Calu3 (cell line): ENCODE measurements at places on chromosomes 5 and 9. TPM values are rescaled to one million over a fixed set of nuclear protein-coding genes. Genes with fewer than 3 reads are reported as not detected.
A peak's percentile ranks its signal among the peaks of the same experiment; 100 is the strongest.

- DNase-seq: no peak
Measured at GRCh38 chr5:15010936-15011335, 139.4 kb upstream of the ANKH start.

- DNase-seq: no peak
Measured at GRCh38 chr9:136722969-136723356, 10.6 kb downstream of the DIPK1B start.

GRCh38 chr5:157189223-157189622 lies 8.6 kb downstream of the ITK start:
- DNase-seq: no peak

GRCh38 chr9:98215271-98215670 lies 22.8 kb upstream of the CORO2A start:
- DNase-seq: no peak

GRCh38 chr5:170473642-170474041 lies 30.2 kb upstream of the KCNIP1 start:
- DNase-seq: no peak

- no peak for DNase-seq
Measured at GRCh38 chr9:21331676-21332402, 3.4 kb downstream of the KLHL9 start.

DNA sequence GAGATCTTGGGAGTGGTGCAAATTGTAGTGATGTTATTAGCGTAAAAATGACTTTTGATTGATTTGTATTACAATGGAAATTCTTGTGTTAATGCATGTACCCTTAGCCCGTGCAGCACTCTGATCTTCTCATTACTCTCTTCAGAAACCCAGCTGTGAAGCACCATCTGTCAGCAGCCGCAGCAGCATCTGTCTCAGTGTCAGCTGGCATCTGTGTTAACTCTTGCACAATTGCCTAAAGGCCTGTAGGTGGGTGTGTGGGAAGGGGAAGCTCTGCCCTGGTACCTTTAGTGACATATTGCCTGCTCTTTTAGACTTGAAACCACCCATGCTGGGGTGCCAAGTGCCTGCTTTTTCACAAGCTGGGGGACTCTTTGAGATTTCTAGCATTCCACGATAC lies 101.3 kb downstream of the FBXL7 start:
- no peak for DNase-seq

DNA sequence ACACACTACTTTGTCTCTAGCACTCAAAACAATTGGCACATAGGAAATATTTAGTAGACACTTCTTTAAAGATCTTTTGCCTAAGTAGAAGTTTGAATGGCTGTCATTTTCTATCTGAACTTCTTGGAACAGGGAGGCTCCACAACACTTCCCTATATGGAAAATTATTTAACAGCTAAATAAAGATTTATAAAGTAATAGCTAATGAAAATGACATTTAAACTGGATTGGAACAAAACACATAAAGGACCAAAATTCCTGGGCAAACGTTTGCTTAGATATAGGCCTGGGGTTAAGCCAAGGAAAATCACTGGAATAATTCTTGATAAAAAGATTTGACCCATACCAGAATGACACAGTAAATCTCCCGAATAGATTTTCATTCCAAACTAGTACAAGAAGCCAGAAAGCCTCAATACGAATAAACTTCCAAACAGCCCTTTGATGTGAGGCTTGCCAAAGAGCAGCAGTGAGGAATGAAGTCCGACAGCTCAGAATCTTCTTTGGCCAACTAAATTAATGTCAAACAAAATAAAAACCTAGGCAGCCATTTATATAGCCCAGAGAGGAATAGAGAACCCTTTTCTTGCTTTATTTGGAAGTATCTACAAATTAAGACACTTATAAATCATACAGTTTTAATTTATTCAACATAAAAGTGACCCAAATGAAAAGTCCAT lies 20.3 kb upstream of the RNF180 start:
- no peak for DNase-seq

GRCh38 chr9:135070964-135071735 lies 16.3 kb upstream of the OLFM1 start:
- no peak for DNase-seq

DNA sequence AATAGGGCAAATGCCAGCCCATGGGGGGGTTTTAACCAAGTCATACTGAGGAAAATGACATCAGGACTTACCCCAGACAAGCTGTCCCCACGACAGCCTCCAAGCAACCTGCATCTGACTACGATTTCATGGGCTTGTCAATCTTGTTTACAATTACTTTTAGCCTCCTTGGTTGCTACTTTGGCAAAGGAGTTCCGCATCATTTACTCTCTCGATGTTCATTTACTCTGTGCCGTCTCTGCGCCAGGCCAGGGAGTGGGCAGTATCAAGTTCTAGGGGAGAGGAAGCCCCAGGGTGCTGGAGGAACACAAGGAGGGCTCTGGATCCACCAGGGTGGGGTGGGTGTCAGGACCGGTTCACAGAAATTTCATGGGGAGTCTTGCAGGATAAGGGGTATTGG lies 23.9 kb downstream of the PTPN3 start:
- DNase-seq: no peak

DNA sequence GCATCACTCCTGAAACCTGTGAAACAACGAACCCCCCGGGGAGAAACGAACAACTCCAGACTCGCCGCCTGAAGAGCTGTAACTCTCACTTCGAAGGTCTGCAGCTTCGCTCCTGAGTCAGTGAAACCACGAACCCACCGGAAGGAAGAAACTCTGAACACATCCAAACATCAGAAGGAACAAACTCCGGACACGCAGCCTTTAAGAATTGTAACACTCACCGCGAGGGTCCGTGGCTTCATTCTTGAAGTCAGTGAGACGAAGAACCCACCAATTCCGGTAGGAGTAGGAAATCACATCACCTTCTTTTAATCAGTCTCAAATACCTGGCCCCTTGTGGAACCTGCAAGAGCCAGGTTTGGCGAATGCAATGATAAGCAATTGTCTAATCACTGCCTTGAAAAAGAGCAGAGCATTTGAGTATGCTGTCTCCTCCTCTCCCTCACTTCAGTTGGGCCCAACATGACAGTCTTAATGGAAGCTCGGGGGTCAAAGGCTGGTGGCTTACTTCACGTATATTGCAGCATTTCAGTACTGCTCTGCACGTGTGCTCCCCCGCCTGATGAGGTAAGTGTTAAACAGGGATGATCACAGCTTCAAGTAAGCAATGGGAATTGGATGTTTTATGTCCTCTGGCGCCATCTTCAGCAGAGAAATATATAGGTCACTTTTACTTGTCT lies 473 bp downstream of the IRGM start:
- peak; percentile 53 for DNase-seq

GRCh38 chr5:150448334-150448733 lies 1.2 kb downstream of the RPS14 start:
- DNase-seq: no peak

GRCh38 chr5:35092703-35093102 lies 45.0 kb upstream of the AGXT2 start:
- DNase-seq: no peak

- DNase-seq: no peak
Measured at GRCh38 chr5:147791181-147791580, 8.7 kb upstream of the JAKMIP2 start.

DNA sequence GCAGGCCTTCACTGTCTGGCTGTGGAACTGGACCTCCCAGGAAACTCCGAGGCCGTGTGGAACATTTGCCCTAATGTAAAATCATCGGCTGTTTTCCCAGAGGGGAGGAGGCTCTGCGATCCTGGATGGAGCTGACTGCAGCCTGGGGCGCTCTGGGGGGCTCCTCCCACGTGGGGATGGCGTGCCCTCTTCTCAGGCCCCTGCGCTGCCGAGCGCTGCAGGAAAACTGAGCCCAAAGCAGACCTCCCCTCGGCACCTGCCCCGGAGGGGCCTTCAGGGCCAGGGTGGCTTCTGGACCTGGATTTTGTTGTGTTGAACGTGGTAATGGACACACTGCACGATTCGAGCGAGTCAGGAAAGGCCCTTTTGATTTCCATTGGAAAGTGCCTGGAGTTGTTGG lies 23.9 kb downstream of the HNRNPH1 start:
- DNase-seq: no peak

DNA sequence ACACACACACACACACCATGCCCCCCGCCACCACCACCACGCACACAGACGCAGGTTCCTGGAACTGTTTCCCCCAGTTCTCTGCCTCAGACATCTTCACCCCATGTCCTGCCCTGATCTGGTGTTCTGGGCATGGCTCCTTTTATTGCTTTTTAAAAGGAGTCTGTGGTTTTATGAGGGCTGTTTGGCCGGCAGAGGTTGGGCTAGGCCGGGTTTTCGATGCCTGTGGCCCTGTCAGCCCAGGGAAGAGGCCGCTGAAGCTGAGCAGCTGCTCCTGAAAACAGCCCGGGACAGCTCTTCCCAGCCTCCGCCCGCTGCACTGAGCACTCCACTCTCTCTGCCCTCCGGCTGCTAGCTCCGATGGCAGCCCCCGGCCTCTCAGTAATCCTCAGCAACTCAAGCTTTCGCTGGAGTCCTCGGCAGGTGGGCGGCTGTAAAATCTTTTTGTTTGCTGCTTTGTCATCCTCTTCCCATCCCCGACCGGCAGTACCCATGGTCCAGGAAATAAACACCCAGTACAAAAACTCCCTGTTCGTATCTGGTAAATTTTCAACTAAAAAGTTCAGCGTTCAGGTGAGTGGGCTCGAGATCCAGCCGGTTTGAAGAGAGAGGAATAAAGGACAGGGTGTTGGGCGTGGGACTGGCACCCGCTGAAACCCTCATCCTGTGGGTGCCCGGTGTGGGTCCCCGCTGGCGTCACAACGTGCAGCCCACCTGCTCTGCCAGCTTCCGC lies 103.0 kb upstream of the ERCC6L2 start:
- peak; percentile 15 for DNase-seq

DNA sequence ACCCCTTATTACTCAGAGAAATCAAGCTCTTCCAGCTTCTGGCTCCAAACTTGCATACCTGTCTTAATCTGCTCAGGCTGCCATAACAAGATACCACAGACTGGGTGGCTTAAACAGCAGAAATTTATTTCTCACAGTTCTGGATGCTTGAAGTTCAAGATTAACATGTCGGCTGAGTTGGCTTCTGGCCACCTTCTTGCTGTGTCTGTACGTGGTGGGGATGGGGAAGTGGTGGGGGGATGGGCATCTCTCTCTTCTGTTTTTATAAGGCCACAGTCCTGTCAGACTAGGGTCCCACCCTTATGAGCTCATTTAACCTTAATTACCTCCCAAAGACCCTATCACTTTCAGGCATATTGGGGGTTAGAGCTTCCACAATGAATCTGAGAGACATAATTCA lies 140.5 kb downstream of the SV2C start:
- DNase-seq: no peak

DNA sequence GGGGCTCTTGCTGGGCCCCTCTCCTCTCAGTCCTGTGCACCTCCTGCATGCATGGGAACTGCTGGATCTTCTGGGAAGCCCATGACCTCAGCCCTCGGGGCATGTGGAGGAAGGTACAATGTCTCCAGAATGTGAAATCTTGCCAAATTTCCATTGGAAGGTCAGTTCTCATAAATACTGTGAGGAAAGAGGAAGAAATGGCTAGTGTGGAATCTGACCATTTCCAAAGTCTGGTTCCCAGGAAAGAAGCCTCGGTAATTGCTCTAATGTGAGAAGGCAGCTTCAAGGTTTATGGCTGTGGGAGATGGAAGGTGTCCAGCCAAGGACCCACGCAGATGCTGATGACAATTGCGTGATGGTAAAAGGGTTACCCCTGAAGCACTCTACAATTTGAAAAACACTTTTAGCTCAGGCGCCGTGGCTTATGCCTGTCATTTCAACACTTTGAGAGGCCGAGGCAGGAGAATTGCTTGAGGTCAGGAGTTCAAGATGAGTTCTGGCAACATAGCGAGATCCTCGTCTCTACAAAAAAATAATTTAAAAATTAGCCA lies 8.1 kb upstream of the IL17B start:
- DNase-seq: no peak

- DNase-seq: no peak
Measured at GRCh38 chr5:158543539-158544387, 556.0 kb downstream of the EBF1 start.

GRCh38 chr5:136699651-136700050 lies 334.3 kb upstream of the TRPC7 start:
- DNase-seq: no peak

GRCh38 chr9:79572032-79572607 lies 355 bp downstream of the TLE4 start:
- DNase-seq: peak; percentile 13

DNA sequence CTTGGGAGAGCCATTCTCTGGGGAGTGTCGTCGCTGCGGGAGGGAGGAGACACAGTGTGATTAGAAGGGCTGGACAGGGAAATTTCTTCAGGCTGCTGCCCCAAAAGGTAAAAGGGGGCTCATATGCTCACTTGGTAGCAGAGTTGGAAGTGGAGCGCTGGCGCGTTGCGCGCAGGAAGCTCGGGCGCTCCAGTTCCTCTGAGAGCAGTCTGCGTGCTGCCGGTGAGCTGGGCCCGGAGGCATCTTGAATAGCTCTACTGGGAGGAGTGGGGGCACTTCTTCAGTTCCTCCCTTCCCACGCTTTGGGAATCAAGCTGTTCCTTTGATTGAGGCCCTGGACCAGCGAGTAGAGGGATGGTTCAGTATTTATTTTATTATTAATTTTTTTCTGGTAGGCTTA lies 2.7 kb downstream of the RXFP3 start:
- no peak for DNase-seq

DNA sequence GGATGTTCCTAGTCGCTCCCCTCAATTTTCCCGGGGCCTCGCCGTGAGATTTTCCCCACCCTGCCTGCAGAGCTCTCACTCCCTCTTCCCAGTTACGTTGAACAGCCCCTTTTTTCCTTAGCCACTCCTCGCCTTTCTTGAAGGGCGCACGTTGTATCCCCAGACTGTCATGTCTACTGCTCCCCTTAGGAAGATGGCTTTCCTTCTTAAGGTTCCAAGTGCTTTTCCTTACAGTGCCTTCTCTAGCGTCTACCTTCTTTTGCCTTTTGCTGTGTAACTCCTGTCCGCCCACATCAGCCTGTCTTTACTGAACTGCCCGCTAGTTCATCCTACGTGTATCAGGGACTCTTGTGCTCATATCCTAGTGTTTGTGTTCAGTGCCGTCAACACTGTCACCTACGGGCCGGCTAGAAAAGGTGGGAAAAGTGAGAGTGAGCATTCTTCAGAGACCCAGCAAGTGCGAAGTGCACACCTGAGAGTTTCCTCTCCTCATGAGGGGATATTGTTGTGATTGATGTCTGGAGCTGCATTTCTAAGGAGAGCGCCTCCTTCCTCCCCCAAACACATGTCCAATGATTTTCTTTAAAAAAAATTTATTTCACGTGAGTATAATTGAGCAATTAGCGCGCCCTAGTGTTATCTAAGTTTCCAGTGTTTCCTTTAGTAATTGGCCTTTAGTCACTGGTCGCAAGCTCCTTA lies 764 bp downstream of the CAMLG start:
- peak; percentile 53 for DNase-seq

- no peak for DNase-seq
Measured at GRCh38 chr9:28967226-28967625, 1393.9 kb upstream of the C9orf72 start.

Gene ADAMTS19
- 0.15 TPM in 1 of 2 replicates, not detected in the other for total RNA-seq

Gene COL15A1
- not detected in 2 replicates for total RNA-seq

Gene CDH9
- not detected in 2 replicates for total RNA-seq

Gene ADGRV1
- 1.8 and 3.5 TPM in 2 replicates for total RNA-seq

Gene SLC25A2
- 0.26 and 0.27 TPM in 2 replicates for total RNA-seq

Gene MCC
- 2.8 and 3.6 TPM in 2 replicates for total RNA-seq

Gene SAXO1
- total RNA-seq: 0.29 TPM in 1 of 2 replicates, not detected in the other

Gene NUTM2G
- total RNA-seq: not detected in 2 replicates

Gene STPG3
- total RNA-seq: not detected in 2 replicates
